ENCODE measurements at places on chromosomes 13 and 19.

GRCh38 chr19:20247016-20247683 lies 80.1 kb downstream of the ZNF486 start:
- DNase-seq, result no peak

GRCh38 chr19:37932985-37933936 lies 26.3 kb downstream of the SIPA1L3 start:
- DNase-seq, result peak; percentile 36

DNA sequence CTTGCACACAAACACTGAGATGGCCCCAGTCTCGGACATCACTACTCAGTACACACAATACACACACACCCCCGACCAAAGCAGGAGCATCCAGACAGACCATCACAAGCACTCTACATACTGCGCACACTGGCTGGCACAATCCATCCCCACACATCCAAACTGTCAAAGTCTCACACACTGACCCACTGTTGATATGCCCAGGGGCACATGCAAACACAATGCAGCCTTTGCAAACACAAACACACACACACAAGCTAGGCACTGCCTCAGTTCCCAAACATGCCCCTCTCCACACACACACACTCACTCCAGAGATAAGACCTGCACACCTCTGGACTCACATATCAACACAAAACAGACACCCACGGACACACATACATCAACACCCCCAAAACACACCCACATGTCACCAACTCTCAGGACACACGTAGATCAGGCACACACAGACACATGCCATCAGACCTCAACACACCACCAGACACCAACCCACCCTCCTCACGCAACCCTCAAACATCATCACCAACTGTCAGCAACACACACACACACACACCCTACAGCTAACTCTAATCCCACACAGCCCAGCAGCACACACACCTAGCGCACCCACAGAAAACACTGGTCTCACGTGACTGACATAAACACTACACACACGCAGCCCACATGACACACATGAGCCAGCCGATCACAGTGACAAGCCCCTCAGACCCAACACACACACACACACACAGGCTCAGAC lies 1.9 kb downstream of the BBC3 start:
- no peak for DNase-seq

DNA sequence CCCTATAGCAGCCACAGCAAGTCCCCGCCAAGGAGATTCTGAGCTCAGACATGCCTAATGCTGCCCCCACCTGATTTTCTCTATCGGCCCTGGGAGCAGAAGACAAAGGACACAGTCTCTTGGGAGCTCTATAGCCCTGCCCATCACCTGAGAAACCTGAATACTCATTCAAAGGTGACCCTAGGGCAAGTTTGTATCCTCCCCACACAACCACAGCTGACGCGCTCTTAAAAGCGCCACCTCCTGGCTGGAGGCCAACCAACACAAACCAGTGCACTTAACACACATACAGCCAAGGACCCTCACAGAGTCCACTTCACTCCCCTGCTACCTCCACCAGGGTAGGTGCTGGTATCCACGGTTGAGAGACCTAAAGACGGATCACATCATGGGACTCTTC lies 8.8 kb upstream of the IGFL4 start:
- no peak for DNase-seq

DNA sequence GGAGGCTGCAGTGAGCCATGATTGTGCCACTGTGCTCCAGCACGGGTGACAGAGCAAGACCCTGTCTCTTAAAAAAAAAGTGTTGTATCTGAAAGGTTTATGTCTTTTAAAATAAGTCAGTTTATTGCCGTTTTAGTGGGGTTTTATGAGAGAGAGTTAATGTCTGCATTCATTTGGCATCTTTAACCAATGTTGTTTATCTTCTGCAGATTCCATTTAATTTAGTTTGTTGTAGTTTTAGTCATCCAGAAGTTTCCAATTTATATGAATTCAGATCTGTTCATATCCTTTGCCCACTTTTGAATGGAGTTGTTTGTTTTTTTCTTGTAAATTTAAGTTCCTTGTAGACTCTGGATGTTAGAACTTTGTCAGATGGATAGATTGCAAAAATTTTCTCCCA lies 36.7 kb upstream of the LPAR6 start:
- no peak for DNase-seq

Measured in fibroblast of upper back skin (primary cell).